NCI-H2081 treated with DMSO at 0.1 percent for 48 hours (cell line): ENCODE measurements at places on chromosomes 3 and 15.

DNA sequence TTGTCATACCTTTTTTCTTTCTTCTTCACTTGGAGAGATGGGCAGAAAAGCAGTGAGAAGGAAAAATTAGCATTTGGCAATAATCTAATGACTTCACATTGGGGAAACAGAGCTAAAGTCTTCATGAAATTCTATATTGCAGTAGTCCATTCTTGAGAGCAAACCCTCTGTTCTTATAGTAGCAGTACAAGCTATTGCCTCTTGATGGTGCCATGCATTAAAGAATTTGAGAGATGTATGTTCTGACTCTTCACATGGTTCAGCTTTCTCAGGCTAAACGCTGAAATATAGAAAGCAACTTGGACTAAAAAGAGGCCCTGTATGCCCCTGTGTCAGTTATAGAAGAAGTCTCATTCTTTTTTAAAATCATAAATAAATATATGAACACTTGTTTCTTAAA, 36.0 kb downstream of the PHLDB2 start:
- no peak for DNase-seq

- DNase-seq, result no peak
Measured at GRCh38 chr3:160099834-160100233, 111.2 kb downstream of the IL12A start.

DNA sequence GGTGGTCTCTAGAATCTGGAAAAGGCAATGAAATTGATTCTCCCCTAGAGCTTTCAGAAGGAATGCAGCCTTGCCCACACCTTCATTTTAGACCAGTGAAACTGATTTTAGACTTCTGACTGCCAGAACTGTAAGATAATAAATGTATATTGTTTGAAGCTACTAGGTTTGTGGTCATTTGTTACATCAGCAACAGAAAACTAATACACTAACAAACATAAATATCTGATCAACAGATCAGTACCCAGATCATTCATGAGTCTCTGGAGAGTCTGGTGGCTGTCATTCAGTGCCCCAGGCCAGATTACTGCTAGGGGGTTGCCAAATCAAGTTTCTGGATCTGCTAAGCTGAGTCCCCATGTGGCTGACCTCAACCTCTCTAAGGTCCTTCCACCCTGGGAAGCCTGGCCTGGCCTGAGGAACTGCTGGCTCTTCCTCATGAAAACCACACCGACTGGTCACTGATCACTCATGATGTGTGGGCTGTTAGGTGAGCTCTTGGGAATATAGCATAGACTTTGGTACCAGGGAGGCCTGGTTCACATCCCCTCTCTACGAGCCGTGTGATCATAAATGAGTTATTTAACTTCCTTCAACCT, 11.1 kb upstream of the LACTB start:
- DNase-seq, result no peak

DNA sequence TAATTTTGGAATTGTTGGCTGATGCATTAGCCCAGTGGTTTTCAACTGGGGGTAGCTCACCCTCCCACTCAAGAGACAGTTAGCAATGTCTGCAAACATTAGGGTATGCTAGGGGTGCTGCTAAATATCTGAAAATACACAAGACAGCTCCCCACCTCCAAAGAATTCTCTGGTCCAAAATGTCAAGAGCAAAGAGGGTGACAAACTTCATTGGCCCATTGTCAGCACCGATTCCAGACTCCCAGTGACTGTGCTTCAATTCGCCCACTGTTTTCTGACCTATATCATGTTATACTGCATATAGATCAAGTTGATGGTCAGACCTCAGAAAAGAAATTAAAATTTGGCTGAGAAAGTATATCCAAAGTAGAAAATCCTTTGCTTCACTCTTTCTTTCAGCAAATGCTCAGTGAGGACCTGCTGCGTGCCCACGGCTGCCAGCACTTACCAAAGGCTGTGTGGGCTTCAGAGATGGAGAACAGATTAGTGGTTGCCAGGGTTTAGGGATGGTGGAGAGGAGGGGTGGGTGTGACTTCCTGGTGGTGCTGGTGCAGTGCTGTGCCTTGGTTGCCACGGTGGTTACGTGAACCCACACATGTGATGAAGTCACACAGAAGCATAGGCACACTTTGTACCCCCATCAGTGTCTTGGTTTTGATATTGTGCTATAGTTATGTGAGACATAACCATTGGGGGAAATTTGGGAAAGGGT, 204.0 kb downstream of the PLCL2 start:
- no peak for DNase-seq

GRCh38 chr3:85180-85579, 111.4 kb upstream of the CHL1 start:
- DNase-seq, result no peak

DNA sequence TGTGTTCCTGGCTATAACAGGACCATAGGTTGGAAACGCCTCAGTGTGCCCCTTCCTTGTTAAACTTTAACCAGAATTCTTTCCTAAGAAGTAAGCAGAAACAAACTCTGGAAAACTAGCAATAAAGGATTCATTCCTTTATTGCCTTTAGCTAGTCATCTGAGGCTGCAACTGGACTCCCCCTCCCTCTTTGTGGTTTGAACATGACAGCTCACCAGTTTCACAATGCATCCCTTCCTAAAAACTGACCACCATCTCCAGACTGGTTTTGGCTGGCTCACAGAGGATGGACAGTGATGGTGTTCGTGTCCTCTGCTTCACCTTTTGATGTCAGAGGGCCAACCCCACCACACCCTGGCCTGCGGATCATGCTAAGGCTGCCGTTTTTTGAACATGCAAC, 27.9 kb upstream of the TGFBR2 start:
- no peak for DNase-seq

DNA sequence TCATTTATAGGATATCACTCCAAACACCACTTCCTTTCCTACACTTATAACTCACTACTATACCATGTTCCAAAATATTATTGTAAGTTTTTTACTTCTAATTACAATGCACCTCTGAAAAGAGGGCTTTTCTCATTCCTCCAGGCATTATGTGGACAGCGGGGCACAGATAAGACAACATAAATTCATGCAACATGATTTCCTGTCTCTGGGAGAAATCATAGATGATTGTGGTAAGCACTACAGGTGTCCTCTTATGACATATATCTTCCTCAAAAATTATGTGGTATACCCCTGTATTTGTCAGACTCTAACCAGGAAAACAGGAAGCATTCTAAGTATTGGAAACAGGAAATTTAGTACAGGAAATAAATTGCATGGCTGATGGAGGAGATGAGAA, 45.7 kb upstream of the INO80 start:
- DNase-seq, result no peak

GRCh38 chr3:24831221-24831620, 336.6 kb upstream of the THRB start:
- DNase-seq, result no peak

GRCh38 chr3:126136428-126137220, 43.8 kb downstream of the ALDH1L1 start:
- no peak for DNase-seq

DNA sequence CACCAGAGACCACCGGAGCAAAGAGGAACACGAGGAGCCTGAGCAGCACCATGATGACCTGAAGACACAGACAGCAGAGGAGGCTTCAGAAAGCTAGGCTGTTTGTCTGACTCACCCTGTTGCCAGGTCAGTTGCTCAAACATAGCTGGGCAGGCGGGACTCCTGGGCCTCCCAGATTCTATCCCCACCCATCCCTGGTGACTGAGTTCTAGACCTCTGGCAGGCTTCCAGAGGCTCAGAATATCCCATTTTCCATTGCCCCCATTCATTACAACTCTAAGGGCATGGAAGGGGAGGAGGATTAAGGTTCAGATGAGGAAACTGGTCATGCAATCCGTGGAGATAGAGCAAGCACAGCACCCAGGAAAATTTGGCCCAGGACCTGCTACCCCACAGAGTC, at the start of gene CDHR4:
Gene CDHR4, minus strand, starts transcription at position 113 of the 400 bp plus-strand sequence. Its CDS starts 61 bp downstream, at position 52.
- no peak for DNase-seq

DNA sequence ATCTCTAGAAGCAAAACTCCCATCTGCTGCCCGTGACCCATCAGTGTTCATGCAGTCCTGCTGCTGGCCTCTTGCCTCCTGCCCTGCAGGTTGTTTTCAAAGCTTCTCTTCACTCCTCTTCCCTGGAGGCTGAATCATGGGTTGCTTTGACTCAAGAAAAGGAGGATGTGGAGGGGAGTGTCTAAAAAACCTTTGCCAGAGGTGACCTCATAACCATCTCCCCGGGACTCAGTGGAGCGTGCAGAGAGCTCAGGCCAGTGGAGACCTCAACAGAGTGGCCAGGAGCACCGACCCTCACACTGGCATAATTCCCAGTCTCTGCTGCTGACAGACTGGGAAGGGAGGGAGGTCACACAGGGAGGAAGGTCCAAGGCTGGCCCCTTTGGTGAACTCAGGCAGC, 60.9 kb upstream of the ITGA11 start:
- no peak for DNase-seq

GRCh38 chr3:59994732-59995304, 945.0 kb upstream of the CFAP20DC start:
- no peak for DNase-seq

DNA sequence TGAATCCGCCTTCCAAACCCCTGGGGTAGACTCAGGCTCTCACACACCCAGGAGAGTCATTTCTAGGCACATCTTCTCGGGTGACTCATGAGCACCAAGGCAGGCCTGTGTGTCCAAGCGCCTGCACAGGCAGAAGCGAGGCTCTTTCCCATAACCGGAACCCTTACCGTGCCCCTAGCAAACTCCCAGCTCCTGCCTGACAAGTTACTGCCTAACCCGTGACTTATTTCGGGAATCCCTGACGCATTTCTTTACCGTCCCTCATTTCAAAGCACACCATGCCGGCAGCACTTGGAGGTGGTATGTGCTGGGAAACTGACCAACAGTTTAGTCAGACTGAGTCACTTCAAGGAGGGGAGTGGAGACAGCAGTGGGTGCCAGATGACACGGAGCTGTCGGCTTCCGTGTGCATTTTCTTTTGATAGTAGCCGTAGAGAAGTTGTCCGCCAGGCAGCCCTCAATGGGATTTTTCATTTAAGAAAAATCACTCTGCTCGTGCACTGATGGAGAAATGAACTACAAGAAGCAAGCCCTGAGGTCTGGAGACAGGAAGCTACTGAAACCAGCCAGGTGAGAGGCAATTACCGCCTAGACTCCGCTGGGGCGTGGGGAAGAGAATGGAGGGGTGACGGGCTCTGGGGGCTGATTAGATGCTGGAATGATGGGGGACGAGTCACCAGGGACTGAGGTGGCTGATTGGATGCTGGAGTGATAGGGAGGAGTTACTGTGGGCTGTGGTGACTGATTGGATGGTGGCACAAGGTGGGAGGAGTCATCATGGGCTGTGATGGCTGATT, 17.3 kb upstream of the HRH1 start:
- DNase-seq, result no peak
